KG1 (cell line): ENCODE measurements at places on chromosomes 12 and 14.

DNA sequence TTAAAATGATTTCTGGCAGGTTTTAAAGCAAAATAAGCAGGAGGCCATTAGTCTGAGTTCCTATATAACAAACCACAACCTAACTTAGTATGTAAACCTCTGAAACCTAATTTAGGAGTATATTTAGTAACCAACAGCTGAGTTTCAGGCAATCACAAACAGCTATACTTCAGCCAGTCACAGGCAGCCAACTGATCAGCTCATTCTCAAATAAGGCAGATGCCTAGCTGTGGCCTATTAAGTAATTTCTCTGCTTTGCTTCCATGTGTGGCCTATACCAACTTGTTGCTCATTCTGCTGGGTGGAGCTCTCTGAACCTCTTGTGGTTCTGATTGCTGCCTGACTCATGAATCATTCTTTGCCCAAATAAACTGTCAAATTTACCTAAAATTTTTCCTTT lies 408.9 kb upstream of the FBXO33 start:
- DNase-seq, result no peak

DNA sequence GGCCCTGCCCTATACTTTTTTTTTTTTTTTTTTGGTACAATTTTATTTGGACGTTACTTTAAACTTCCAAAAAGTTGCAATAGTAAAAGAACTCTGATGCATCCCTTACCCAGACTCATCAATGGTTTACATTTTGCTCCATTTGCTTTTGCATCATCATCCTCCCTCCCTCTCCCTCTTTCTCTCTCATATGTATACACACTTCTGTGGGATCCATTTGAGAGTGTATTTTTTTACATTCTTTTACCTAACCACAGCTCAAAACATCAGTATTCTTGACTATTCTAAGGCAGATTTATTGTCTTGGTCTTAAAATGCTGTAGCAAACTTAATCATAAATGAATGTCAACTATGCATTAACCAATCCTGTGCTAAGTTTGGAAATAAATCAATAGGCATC lies 111.6 kb downstream of the PRICKLE1 start:
- DNase-seq, result no peak

DNA sequence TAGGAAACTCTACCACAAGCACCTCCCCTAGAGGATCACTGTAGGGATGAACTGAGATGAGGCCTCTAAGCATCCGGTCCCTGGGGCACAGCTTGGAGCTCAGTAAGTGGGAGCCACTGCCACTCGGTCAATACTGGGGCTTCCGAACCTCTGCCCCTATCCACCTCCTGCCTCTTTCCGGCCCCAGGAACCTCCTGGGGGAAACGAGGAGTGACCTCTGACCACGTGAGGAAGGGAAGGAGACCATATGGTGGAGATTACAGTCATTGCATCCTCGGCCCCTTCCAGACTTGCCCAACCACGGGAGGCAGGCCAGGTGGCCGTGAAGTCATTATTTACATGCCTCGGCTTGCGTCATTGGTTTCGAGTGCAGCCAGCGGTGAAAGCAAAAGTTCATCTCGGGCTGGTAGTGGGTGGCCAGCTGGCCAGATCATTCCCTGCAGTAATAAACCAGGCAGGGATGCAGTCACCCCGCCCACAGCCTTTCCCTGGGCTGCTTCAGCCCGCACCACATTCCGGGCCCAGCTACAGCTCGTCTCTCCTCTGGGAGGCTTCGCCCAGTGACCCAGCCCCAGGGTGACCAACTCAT lies 65.4 kb downstream of the C14orf132 start:
- DNase-seq, result no peak

DNA sequence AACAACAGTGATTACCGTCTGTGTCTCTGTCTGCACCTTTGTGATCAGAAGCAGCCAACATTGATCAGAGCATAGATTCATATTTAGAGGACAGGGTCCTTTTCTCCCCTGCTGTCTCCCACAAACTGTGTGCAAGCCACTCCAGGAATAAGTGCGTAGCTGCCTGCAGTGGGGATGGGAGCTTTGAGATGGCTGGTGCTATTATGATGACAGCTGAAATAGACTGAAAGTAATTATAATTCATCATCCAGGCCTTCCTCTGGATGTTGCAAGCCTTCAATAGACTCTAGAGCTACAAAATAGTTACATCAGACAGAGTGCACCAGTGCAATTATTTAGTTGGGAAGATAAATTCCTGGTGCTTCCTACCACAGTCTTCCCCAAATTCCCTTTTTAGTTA lies 68.1 kb downstream of the BORCS5 start:
- DNase-seq, result no peak

DNA sequence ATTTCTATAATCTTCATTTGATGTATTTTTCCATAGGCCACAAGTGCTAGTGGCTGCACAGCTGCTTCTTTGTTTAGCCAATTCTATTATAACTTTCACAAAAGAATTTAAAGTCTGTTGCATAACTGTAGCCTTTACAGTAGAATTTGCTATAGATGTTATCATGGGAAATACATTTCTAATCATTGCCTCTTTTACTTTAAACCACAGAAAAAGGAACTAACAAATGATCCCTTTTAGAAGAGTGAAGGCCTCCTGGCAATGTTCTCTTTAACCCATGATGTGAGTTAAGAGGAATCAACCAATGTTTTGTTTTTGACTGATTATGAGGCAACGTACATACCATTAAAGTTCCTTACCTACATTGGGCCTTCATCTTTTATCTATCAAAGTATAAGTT lies 68.8 kb downstream of the RPL10L start:
- no peak for DNase-seq

DNA sequence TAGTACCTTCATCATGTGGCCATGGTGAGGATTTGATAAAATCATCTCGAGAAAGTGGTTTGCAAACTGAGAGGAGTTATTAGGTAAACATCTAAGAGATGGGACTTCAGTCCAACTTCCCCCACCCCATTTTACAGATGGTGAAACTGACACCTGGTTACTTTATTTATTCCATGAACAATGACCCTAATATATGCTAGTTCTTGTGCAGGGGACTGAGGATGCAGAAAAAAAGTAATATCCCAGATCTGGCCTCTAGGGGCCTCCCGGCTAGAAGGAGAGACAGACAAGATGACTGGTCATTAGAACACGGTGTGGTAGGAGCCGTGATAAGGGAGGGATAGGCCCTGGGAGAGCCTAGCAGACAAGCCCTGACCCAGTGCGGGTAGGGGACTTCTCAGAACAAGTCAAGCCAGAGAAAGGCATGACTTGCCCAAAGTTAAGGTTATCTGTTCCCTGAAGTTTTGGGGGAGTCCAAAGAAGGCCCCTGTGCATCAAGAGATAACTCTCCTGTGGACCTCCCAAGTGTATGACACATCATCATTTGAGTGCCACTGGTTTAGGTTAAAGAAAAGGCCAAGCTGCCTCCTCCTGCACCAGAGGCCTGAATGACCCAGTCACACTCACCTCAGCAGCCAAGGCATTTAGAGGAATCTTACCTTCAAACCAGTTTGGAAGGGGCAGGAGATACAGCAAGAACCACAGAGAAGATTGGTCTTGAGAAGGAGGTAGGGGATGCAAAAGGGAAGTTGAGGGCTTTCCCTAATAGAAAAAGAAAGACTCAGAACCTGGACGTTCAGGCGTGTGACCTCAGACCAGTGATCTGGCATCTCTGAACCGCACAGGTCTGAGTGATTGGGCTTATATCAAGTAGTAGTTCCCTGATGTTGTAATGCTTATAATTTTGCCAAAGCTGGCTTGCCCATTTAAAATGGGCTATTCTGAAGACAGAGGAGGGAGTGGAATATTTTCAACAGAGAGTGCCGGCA lies 1.6 kb downstream of the CMKLR1 start:
- no peak for DNase-seq

GRCh38 chr12:92472201-92472600 lies 230.6 kb upstream of the PLEKHG7 start:
- DNase-seq, result no peak

GRCh38 chr14:80233470-80234089 lies 22.3 kb upstream of the DIO2 start:
- no peak for DNase-seq

- DNase-seq, result no peak
Observed at GRCh38 chr12:132886529-132887477, 602 bp downstream of the CHFR start.
